ENCODE measurements at places on chromosomes 7 and 10. TPM values are rescaled to one million over a fixed set of nuclear protein-coding genes. Genes with fewer than 3 reads are reported as not detected.

DNA sequence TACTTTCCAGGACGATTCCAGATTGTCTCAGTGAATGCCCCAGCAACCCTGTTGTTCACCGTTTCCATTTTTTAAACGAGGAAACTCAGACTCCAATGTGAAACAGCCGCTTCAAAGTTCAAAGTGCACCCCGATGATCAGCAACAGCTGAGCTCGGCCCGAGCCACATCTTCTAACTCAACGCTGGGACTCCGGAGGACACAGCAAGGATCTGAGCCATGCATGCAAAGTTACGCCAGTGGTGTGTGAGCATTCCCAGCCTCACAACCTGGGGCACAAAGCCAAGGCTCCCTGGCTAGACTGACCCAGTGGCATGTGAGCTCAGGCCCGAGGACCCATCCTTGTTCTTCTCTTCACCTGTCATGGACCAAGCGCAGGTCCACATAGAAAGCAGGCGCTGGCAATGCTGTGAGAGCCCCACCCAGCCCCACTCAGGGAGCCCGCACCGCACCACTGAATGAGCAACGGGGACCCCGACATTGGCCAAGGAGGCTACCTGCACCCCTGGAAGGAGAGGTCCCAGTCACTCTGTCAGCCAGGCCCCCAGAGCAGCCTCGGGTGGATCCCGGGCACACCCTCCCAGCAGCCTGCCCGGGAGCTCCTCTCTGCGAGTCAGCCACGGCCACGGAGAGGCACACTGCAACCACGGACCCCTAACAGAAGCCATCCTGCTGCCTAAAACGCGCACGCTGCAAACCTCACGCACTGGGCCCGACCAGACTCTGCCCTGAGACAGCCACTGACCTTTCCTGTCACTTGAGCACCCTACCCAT lies 82.9 kb downstream of the MAD1L1 start:
- no peak for DNase-seq

SLC29A4 gene
- polyA plus RNA-seq: 9.5 TPM

APBB1IP gene
- polyA plus RNA-seq: 1.2 TPM

- DNase-seq: no peak
Measured at GRCh38 chr10:24180891-24181290, 28.0 kb upstream of the KIAA1217 start.

- no peak for DNase-seq
Measured at GRCh38 chr10:16609211-16609610, 87.5 kb upstream of the C1QL3 start.

Measured in left renal pelvis (tissue), 4 donors.